ENCODE measurements at places on chromosomes 16 and 17. TPM values are rescaled to one million over a fixed set of nuclear protein-coding genes. Genes with fewer than 3 reads are reported as not detected.

The SNAI3 gene
- 0.22 TPM for total RNA-seq

The NR1D1 gene
- 10.1 TPM for total RNA-seq

The TCAP gene
- total RNA-seq, result 1.4 TPM

The CD300H gene
- total RNA-seq, result not detected

The HIGD1B gene
- not detected for total RNA-seq

The PPY gene
- total RNA-seq, result not detected

The LDAF1 gene
- 41.0 TPM for total RNA-seq

The KRT23 gene
- not detected for total RNA-seq

The CBFA2T3 gene
- 2.2 TPM for total RNA-seq

The CMTM4 gene
- 20.2 TPM for total RNA-seq

The TMEM88 gene
- total RNA-seq, result 33.7 TPM

The CCL4 gene
- total RNA-seq, result 21.8 TPM

The UBTF gene
- total RNA-seq, result 48.0 TPM

The SGCA gene
- total RNA-seq, result not detected

The KRTAP2-3 gene
- total RNA-seq, result 3.8 TPM

DNA sequence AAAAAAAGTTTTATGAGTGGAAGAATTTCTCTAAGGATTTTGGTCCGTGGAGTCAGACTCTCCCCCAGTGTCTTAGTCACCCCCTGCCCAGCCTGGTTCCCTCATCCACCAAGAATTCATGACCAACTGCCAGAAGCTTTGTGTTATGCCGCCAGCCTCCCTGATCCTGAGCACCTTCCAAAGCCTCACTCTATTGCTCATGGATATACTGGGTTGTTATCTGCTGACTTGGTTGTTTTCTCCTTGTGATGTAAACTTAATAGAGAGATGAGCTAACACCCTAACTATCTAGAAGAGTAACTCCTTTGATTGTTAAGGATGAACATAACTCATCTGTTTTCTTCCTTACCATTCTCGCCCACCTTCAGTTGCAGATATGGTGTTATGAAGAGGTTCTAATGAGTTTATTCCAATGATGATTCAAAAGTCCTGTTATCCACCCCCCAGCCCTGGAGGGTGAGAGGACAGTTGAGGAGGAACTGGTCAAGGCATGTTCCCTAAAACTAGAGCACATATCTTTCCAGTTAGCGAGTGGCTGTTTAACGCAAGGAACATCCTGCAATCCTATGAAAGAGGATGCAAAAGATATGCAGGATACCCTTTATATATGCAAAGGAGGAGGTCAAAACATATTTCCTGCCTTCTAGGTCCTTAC, 1.5 kb upstream of the PSMD3 start:
- peaks cover under 1% of the 10 kb centered on the region for H3K36me3 ChIP-seq
- H3K4me1 ChIP-seq, result peaks cover 21% of the 10 kb centered on the region
- peak; percentile 95 for DNase-seq
- H3K27me3 ChIP-seq, result no peaks in the 10 kb centered on the region
- H3K4me3 ChIP-seq, result peak overlapping the region; percentile 62

GRCh38 chr16:1961651-1962067, 2.3 kb downstream of the NDUFB10 start:
- H3K4me1 ChIP-seq, result peaks cover 37% of the 10 kb centered on the region
- no peak for DNase-seq
- H3K36me3 ChIP-seq, result peaks cover 9% of the 10 kb centered on the region
- H3K27me3 ChIP-seq, result no peaks in the 10 kb centered on the region

GRCh38 chr16:778447-778846, 9.7 kb downstream of the RPUSD1 start:
- no peaks in the 10 kb centered on the region for H3K36me3 ChIP-seq
- H3K27ac ChIP-seq, result no peak overlapping the region
- no peaks in the 10 kb centered on the region for H3K27me3 ChIP-seq
- H3K4me1 ChIP-seq, result peaks cover 10% of the 10 kb centered on the region
- DNase-seq, result no peak

GRCh38 chr17:2289878-2290478, 13.6 kb downstream of the SMG6 start:
- H3K27ac ChIP-seq, result no peak overlapping the region
- peaks cover 8% of the 10 kb centered on the region for H3K4me1 ChIP-seq
- H3K4me3 ChIP-seq, result no peak overlapping the region
- peaks cover 22% of the 10 kb centered on the region for H3K36me3 ChIP-seq
- no peak for DNase-seq

DNA sequence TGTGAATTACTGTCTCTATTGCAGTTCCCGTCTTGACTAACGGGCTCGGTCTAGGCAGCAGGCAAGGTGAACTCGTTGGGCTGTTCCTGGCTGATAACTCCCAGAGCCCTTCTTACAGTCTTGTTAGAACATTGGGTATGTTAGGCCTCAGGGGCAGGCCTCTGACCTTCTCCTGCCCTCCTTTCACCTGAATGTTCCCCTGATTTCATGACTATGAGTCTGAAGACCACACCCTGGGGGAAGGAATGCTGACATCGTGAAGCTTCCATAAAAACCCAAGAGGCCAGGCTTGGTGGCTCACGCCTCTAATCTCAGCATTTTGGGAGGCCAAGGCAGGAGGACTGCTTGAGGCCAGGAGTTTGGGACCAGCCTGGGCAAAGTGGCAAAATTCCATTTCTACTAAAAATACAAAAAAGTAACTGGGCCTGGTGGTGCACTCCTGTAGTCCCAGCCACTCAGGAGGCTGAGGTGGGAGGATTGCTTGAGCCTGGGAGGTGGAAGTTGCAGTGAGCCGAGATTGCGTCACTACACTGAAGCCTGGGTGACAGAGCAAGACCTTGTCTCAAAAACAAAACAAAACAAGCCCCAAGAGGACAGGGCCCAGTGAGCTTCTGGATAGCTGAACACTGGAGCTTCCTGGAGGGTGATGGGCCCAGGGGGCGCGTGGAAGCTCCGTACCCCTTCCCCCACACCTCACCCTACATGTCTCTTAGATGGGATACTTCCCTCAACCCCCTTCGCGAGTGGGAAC, 47.8 kb upstream of the FBXO47 start:
- H3K27ac ChIP-seq, result peak overlapping the region; percentile 16
- no peak for DNase-seq
- no peaks in the 10 kb centered on the region for H3K36me3 ChIP-seq
- peaks cover 2% of the 10 kb centered on the region for H3K27me3 ChIP-seq
- no peak overlapping the region for H3K4me3 ChIP-seq
- peaks cover 7% of the 10 kb centered on the region for H3K4me1 ChIP-seq

- H3K27me3 ChIP-seq, result no peaks in the 10 kb centered on the region
- no peak overlapping the region for H3K4me3 ChIP-seq
- no peak overlapping the region for H3K27ac ChIP-seq
- peaks cover 3% of the 10 kb centered on the region for H3K4me1 ChIP-seq
Measured at GRCh38 chr17:70251706-70252105, 82.4 kb downstream of the KCNJ2 start.

DNA sequence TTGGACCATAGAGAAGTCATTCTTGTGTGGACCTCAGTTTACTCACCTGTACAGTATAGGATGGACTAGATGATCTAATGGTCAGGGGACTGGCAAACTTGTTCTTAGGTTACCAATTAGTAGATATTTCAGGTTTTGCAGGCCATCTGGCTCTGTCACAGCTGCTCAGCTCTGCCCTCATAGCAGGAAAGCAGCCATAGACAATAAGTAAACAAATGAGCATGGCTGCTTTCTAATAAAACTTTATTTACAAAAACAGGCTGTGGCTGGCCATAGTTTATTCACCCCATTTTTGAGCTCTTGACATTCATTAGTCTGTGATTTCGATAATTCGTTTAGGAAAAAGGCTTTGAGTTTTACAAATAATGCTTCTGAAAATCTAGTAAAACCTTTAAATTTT, 12.7 kb downstream of the BPTF start:
- H3K36me3 ChIP-seq, result no peaks in the 10 kb centered on the region
- no peak overlapping the region for H3K27ac ChIP-seq
- H3K4me3 ChIP-seq, result no peak overlapping the region
- peaks cover 9% of the 10 kb centered on the region for H3K4me1 ChIP-seq
- DNase-seq, result no peak

DNA sequence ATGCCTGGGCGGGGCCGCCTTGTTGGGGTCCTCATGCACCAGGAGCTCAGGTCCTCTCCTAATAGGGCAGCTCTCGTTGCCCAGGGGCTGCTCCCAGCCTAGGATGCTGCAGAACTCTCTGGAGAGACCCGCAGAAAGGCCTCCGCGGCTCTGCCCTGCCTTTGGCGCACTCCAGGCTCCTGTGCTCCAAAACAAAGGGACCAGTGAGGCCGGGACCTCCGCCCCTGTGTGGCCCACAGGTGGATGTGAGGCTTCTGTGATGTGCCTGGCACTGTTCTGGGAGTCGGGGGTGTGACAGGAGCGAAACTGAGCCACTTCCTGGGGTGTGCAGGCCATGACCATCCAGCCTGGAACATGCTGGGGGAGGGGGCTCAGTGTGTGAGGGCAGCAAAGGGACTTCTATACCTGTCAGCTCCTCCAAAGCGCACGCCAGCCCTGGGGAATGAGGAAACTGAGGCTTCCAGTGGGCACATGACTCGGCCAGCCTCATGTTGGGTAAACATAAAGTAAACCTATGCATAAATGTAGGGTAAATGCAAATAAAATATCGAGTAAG, 153.2 kb downstream of the IRF8 start:
- no peak overlapping the region for H3K4me3 ChIP-seq
- no peak for DNase-seq
- no peaks in the 10 kb centered on the region for H3K4me1 ChIP-seq
- H3K36me3 ChIP-seq, result no peaks in the 10 kb centered on the region

- no peaks in the 10 kb centered on the region for H3K4me1 ChIP-seq
- no peak overlapping the region for H3K4me3 ChIP-seq
- H3K27me3 ChIP-seq, result peaks cover 14% of the 10 kb centered on the region
- H3K27ac ChIP-seq, result no peak overlapping the region
- DNase-seq, result no peak
- no peaks in the 10 kb centered on the region for H3K36me3 ChIP-seq
Measured at GRCh38 chr16:23753908-23754593, 775 bp upstream of the CHP2 start.

GRCh38 chr17:77420804-77421629, 280.2 kb downstream of the SEC14L1 start:
- H3K27me3 ChIP-seq, result no peaks in the 10 kb centered on the region
- peak; percentile 86 for DNase-seq
- H3K27ac ChIP-seq, result peak overlapping the region; percentile 70
- H3K4me3 ChIP-seq, result no peak overlapping the region
- H3K4me1 ChIP-seq, result peaks cover 70% of the 10 kb centered on the region

DNA sequence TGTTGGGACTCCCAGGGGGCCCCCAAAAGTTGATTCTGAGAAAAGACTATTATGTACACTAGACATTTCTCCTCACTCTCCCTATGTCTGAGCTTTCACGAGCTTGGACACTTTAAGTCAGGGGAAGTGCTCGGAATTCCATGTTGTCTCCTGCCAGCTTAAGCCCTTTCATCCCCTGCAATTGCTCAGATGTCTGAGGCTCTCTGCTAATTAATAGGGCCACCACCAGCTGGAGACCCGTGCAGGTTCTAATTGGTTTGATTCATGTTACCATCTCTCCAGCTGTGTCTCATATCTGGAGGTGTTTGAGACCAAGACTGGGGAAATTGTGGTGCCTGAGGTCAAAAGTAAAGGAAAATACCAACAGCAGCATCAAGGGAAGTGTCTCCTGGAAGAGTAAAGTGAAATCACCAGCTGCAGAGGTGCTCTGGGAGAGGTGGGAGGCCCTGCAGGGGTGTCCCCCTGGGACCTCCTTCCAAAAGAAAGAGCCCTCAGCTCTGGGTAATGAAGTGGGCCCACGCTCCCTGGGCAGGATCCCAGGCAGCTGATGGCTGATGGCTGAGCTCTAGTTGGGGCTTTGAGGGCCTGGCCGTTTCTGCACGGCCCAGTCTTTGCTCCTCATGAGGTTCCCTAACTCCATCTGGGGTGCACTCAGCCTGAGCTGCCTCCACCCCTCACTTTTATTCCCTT, 5.8 kb upstream of the UTS2R start:
- peaks cover 18% of the 10 kb centered on the region for H3K27me3 ChIP-seq
- no peak overlapping the region for H3K4me3 ChIP-seq
- DNase-seq, result no peak
- H3K4me1 ChIP-seq, result no peaks in the 10 kb centered on the region

- H3K4me1 ChIP-seq, result no peaks in the 10 kb centered on the region
- H3K27me3 ChIP-seq, result no peaks in the 10 kb centered on the region
- DNase-seq, result no peak
Measured at GRCh38 chr16:11560701-11561453, 25.8 kb downstream of the LITAF start.

DNA sequence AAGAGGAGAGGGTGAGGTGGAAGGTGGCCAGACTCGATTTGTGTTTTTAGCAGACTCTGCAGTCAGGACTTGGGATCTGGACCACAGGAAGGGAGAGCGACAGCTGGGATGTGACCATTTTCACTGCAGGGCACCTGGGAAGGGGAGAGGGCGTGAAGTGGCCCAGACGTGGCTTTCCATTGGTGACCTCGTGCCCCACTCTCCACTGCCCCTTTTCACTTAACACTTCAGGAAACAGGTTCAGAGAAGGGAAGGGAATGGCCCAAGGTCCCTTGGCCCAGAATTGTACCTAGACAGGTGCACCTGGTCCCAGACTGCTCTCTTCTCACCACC, 22.9 kb upstream of the MPRIP start:
- no peaks in the 10 kb centered on the region for H3K27me3 ChIP-seq
- no peaks in the 10 kb centered on the region for H3K36me3 ChIP-seq
- no peak overlapping the region for H3K27ac ChIP-seq

GRCh38 chr17:1190751-1191331, 11.1 kb upstream of the ABR start:
- H3K4me3 ChIP-seq, result no peak overlapping the region
- peaks cover 19% of the 10 kb centered on the region for H3K4me1 ChIP-seq
- no peaks in the 10 kb centered on the region for H3K36me3 ChIP-seq
- no peak overlapping the region for H3K27ac ChIP-seq

DNA sequence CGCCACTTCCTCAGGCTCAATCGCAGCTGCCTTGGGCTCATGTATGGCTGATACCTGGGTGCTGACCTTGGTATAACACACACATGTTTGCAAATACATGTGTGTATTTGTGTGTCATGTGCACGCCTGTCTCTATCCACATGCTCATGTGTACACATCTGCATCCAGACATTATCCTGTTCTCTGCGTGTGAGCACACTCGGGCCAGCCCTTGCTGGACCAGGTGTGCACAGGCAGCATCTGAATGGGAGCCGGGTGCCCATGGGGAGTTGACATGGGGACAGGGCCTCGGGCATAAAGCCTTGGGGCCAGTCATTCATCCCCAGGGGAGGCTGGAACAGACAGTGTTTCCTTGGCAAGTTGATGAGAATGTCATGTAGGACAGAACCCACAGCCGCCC, 29.1 kb upstream of the CRHR1 start:
- H3K4me3 ChIP-seq, result no peak overlapping the region
- DNase-seq, result no peak
- peaks cover 3% of the 10 kb centered on the region for H3K27me3 ChIP-seq
- H3K36me3 ChIP-seq, result no peaks in the 10 kb centered on the region

GRCh38 chr16:86087011-86087895, 188.3 kb downstream of the IRF8 start:
- no peaks in the 10 kb centered on the region for H3K4me1 ChIP-seq
- no peak for DNase-seq
- H3K27me3 ChIP-seq, result peaks cover 2% of the 10 kb centered on the region
- H3K36me3 ChIP-seq, result no peaks in the 10 kb centered on the region
- H3K27ac ChIP-seq, result no peak overlapping the region
